Activated CD8-positive, alpha-beta memory T cell treated with anti-CD3 and anti-CD28 coated beads for 1 hour (primary cell): ENCODE measurements at places on chromosomes 2 and 18.

DNA sequence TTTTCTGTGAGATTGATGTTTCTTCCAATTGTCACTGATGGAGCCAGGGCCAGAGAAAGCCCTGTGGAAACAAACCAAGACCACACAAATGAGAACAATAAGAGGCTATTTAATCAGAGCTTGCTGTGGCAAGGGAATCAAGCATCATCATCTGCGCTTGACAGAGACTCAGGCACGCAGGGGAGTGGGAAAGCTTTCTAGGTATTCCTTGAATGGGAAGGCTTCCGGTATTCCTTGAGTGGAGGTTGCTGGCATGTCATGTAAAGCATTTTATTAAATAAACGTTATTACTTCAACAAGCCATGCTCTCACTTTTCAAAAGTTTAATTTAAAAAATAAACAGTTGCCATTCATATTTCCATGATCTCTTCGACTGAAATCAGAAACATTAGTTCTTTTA lies 194.6 kb upstream of the SYT4 start:
- no peak for DNase-seq

DNA sequence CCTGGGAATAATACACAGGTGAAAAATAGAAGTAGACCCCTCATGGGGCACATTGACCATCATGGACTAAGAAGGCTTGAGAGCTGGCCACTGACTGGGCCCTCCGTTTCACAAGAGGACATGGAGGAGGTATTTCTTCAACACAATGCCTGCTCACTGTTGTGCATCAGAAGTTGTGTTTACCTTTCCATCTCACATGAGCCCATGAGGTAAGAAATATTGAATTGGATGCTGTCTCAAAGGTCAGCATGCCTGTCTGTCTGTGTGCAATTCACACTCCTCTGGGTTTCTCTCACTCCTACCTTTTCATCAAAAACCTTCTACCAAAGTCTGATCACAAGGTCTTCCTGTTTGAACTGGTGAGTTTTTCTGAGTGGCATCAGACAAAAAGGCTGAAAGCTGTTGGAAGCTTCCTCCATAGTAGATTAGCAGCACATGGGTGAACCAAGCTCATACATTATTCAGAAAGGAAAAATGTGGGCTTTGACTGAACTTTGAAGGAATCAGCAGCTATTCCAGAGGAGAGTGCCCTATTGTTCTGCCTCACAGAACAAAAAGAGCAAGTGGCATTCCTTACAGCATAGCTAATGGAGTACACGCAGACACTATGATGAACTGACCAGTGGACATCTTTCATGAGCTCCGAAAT lies 143.2 kb upstream of the RND3 start:
- DNase-seq, result no peak

DNA sequence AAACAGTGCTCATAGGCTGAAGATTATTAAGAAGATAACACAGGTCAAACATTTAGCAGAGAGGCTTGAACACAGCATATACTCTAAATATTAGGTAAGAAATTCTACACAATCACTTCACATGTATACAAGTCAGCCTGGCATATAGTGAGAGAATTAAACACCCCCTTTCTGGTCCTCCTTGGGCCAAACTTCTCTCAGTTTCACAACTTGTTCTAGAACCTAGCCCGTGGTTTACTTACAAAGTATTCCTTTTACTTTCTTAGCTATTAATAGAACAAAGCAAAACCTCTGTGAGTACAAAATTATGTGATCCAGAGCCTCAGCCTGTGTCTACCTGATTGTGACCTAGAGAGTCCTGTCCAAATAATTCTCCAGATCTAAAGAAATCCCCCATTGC lies 562.8 kb downstream of the TNS1 start:
- no peak for DNase-seq

GRCh38 chr18:79210002-79210910 lies 141.1 kb downstream of the ATP9B start:
- DNase-seq, result no peak

DNA sequence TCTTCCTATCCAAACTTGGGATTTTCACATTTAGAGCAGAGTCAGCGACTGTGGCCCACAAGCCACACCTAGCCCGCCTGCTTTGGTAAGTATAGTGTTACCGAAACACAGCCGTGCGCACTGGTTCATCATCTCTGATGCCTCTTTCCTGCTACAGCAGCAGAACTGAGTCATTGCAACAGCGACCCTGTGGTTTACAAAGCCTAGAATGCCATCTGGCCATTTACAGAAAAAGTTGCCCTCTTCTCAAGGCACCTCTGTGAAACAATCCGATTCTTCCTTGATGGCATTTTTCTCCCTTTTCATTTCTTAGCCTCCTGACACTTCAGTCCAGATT lies 10.7 kb upstream of the IAH1 start:
- DNase-seq, result no peak
